ENCODE measurements at places on chromosomes 16 and 17.

DNA sequence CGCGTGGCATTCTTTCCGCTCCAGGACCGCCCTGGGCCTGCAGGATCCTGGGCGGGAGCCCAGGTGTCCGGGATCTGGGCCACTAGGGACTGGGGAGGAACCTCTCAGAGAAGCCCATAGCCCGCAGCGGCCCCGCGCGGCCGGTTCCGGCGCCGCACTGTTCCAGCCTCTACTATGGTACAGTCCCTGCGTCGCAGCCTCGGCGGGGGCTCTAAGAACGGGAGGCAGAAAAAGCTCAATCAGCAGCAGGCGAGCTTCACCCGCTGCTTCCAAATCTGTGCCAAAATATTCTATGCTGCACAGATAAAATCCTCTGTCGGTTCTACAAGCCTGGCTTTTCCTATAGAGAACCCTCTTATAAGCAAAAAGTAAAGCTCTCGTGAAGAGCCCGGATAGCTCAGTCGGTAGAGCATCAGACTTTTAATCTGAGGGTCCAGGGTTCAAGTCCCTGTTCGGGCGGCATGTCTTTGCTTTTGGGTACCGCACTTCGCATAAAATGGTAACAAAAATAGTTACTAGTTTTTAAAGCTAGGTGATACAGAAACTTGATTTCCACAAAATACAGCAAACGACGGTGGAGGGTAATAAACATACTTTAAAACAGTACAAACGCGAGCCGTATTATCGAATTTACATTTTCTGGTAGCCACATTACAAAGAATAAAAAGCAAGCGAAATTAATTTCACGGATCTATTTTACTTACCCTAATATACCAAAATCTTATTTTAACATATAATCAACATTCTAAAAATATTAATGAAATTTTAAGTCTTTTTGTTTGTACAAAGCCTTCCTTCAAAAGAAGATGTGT, 661 bp upstream of the ALOXE3 start:
- H3K4me1 ChIP-seq, result peaks cover 31% of the 10 kb centered on the region
- DNase-seq, result peak; percentile 86
- H3K4me3 ChIP-seq, result peak overlapping the region; percentile 88
- H3K27ac ChIP-seq, result peak overlapping the region; percentile 10

- H3K4me3 ChIP-seq, result no peak overlapping the region
- no peak overlapping the region for H3K27ac ChIP-seq
- DNase-seq, result no peak
- no peaks in the 10 kb centered on the region for H3K27me3 ChIP-seq
- H3K36me3 ChIP-seq, result no peaks in the 10 kb centered on the region
Observed at GRCh38 chr16:66226762-66227161, 139.7 kb upstream of the CDH5 start.

GRCh38 chr16:75942936-75943335, 216.6 kb upstream of the CPHXL start:
- no peak overlapping the region for H3K4me3 ChIP-seq
- H3K36me3 ChIP-seq, result no peaks in the 10 kb centered on the region
- no peaks in the 10 kb centered on the region for H3K27me3 ChIP-seq
- no peaks in the 10 kb centered on the region for H3K4me1 ChIP-seq
- DNase-seq, result no peak

GRCh38 chr17:44203731-44204440, 4.2 kb upstream of the ATXN7L3 start:
- no peaks in the 10 kb centered on the region for H3K27me3 ChIP-seq
- H3K27ac ChIP-seq, result no peak overlapping the region
- peak; percentile 56 for DNase-seq
- peaks cover 12% of the 10 kb centered on the region for H3K4me1 ChIP-seq

DNA sequence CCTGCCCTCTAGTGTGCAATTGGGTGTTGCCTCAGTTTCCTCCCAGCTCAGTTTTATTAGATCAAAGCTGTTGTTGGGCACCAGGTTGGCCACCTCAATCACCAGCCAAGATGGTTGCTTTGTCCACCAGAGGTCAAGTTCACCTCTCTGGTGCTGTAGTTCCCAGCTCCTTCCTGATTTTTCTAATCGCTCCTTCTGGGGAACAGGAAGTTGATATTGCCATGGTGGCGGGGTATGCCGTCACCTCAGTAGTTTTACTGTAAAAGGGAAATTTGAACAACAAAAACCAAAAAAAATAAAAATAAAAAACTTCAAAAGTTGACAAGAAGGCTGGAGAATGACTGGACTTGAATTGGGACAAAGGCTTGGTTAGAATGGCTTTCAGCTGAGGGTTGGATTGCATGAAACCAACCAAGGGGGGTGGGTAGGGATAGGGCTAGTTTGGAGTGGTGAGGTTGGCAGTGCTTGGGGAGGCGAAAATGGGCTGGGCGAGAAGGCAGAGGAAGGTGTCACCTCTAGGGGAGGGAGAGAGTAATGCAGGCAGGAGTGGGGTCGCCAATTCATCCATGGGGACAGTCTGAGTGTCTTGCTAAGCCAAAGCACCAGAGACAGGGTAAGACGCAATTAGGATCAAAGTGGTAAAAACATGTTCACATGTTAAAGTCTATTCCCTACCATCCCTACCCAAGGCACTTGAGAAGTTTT, 6.2 kb downstream of the EFNB3 start:
- no peak for DNase-seq
- no peaks in the 10 kb centered on the region for H3K36me3 ChIP-seq
- no peak overlapping the region for H3K4me3 ChIP-seq

DNA sequence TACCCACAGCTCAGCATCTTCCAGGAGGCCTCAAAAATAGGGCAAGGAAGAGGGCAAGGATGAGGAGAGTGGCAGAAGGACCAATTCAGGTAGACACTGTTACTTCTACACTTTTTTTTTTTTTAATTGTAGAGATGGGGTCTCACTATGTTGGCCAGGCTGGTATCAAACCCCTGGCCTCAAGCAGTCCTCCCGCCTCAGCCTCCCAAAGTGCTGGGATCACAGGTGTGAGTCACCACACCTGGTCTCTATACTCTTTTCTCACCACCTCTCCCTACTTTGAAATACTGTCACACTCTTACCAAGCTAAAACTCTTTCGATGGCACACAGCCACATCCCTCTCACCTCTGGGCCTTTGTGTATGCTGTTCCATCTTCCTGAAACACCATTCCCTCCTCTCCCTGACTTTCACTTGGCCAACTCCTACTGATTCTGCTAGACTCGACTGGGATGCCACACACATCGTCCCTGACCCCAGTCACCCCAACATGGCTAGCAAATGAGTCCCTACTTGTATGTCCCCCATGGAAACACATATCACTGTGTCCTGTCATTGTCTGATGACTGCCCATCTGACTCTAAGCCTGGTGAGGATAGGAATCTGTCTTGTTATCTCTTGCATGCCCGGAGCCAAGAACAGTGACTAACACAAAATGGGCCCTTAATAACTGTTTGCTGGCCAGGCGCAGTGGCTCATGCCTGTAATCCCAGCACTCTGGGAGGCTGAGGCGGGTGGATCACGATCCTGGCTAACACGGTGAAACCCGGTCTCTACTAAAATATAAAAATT, 7.2 kb upstream of the SLC43A2 start:
- no peak overlapping the region for H3K4me3 ChIP-seq
- no peak overlapping the region for H3K27ac ChIP-seq
- peaks cover 48% of the 10 kb centered on the region for H3K36me3 ChIP-seq
- no peaks in the 10 kb centered on the region for H3K4me1 ChIP-seq
- no peaks in the 10 kb centered on the region for H3K27me3 ChIP-seq

DNA sequence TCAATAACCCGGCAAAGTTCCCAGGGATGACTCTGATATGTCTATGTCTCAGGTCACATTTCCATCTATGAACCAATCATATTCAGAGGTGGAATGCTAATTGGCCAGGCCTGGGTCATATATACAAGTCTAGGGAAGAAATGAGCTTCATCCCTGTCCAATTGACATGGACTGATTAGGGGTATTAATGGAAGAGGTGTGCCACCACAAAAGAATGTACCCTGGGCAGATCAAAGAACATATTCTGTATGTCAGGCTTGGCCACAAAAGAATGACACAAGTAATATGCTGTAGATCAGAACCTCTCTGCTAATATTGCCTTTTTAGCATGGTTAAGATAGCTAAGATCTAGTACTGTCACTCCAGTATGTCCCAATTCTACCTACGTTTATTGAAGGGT, 6.7 kb downstream of the SLC35G3 start:
- H3K36me3 ChIP-seq, result no peaks in the 10 kb centered on the region
- peaks cover 5% of the 10 kb centered on the region for H3K4me1 ChIP-seq
- H3K27me3 ChIP-seq, result no peaks in the 10 kb centered on the region
- H3K27ac ChIP-seq, result no peak overlapping the region
- no peak overlapping the region for H3K4me3 ChIP-seq
- no peak for DNase-seq

- no peak overlapping the region for H3K4me3 ChIP-seq
- H3K27me3 ChIP-seq, result no peaks in the 10 kb centered on the region
- no peak for DNase-seq
Observed at GRCh38 chr17:77318021-77318420, 177.3 kb downstream of the SEC14L1 start.

- H3K27me3 ChIP-seq, result no peaks in the 10 kb centered on the region
- H3K4me1 ChIP-seq, result no peaks in the 10 kb centered on the region
- no peak overlapping the region for H3K27ac ChIP-seq
- no peak overlapping the region for H3K4me3 ChIP-seq
- H3K36me3 ChIP-seq, result no peaks in the 10 kb centered on the region
Observed at GRCh38 chr16:83932955-83933673, 19.9 kb upstream of the OSGIN1 start.

- H3K4me3 ChIP-seq, result peak overlapping the region; percentile 47
- peaks cover 37% of the 10 kb centered on the region for H3K27me3 ChIP-seq
- H3K36me3 ChIP-seq, result no peaks in the 10 kb centered on the region
- DNase-seq, result no peak
- no peak overlapping the region for H3K27ac ChIP-seq
- H3K4me1 ChIP-seq, result peaks cover 4% of the 10 kb centered on the region
Observed at GRCh38 chr16:50547340-50548124, 664 bp upstream of the NKD1 start.

GRCh38 chr17:14121952-14122351, 52.6 kb downstream of the COX10 start:
- peaks cover 6% of the 10 kb centered on the region for H3K4me1 ChIP-seq
- H3K4me3 ChIP-seq, result no peak overlapping the region
- no peaks in the 10 kb centered on the region for H3K36me3 ChIP-seq
- H3K27me3 ChIP-seq, result no peaks in the 10 kb centered on the region

- no peak overlapping the region for H3K27ac ChIP-seq
- peak; percentile 21 for DNase-seq
- H3K27me3 ChIP-seq, result no peaks in the 10 kb centered on the region
- H3K4me3 ChIP-seq, result no peak overlapping the region
- peaks cover 2% of the 10 kb centered on the region for H3K36me3 ChIP-seq
Observed at GRCh38 chr17:34997355-34997862, 17.1 kb downstream of the LIG3 start.

DNA sequence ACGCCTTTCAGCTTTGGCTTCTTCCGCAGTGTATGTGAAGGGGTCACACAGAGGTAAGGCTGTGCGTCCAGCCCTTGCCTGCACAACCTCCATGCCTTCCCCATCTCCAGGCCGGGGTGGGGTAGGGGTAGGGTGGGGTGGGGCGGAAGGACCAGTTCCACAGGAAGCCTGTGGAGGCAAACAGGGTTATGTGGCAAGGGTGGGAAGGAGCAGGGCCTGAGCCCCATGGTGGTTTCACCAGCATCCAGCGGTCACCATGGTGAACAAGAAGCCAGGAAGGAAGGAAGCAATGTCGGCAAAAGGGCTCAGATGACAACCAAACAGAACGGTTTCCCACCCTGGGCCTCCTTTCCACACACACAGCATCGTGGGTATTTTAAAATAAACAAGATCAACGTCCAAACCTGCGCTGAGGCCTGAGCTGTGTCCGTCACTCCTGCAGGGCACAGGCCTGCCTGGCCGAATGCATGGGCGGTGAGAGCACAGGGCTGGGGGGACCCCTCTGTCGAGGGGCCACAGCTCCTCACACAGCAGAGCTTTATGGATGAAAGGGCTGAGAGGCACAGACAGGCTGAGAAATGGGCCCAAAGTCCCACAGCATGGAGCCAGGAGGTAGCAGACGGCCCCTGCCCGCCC, 80.5 kb downstream of the ZNF778 start:
- no peak overlapping the region for H3K4me3 ChIP-seq
- H3K27me3 ChIP-seq, result no peaks in the 10 kb centered on the region
- H3K27ac ChIP-seq, result no peak overlapping the region
- DNase-seq, result no peak

GRCh38 chr17:34542700-34543336, 36.6 kb upstream of the TMEM132E start:
- no peaks in the 10 kb centered on the region for H3K4me1 ChIP-seq
- no peaks in the 10 kb centered on the region for H3K36me3 ChIP-seq
- peak; percentile 25 for DNase-seq

DNA sequence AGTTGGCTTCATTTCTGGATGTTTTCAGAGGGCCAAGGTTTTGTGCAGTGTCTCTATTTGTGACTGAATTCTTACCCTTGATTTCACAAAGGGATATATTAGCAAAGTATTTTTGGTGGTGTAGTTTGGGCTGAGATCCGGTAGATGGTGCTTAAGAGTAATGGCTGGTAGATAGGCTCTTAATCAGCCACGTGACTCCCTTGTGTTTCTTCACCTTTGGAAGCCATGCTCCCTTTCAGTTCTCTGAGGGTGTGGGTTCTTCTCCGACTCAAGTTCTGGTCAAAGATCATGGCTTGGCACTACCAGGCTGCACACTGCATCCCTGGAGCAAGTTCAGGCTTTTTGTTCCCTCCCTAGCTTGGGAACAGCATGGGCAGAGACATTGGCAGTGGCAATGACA, 887.3 kb downstream of the CDH8 start:
- no peak overlapping the region for H3K27ac ChIP-seq
- H3K4me1 ChIP-seq, result no peaks in the 10 kb centered on the region
- H3K27me3 ChIP-seq, result no peaks in the 10 kb centered on the region
- no peaks in the 10 kb centered on the region for H3K36me3 ChIP-seq

DNA sequence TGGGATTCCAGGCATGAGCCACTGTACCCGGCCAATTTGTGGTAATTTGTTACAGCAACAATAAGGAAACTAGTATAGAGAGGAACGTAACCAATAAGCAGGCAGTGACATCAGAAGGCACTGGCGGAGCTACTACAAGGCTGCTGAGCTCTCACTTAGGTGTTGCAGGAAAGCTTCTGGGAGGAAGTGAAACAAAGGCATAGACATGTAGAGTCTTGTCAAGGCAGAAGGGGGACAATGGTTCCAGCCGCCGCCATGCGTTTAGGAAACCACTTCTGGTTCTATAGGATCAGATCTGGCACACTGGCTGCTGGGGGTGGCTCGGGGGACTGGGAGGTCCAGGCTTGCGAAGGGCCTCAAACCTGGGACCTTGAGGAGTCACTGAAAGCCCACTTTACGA, 9.4 kb upstream of the CPSF4L start:
- no peak overlapping the region for H3K27ac ChIP-seq
- DNase-seq, result no peak
- no peaks in the 10 kb centered on the region for H3K4me1 ChIP-seq
- no peaks in the 10 kb centered on the region for H3K36me3 ChIP-seq

Data from endothelial cell of umbilical vein (primary cell).